ENCODE measurements at places on chromosomes 5 and 9. TPM values are rescaled to one million over a fixed set of nuclear protein-coding genes. Genes with fewer than 3 reads are reported as not detected.

The DNAI1 gene
- total RNA-seq = not detected

The PCDHGB5 gene
- total RNA-seq = 11.7 TPM

The NPDC1 gene
- 41.2 TPM for total RNA-seq

The FCN2 gene
- total RNA-seq = 87.0 TPM

The SWI5 gene
- 17.7 TPM for total RNA-seq

The PRPF4 gene
- total RNA-seq = 22.4 TPM

The NR4A3 gene
- 8.6 TPM for total RNA-seq

The SLC6A3 gene
- not detected for total RNA-seq

The CDKN2B-AS1 gene
- 0.65 TPM for total RNA-seq

The SH3GLB2 gene
- 127 TPM for total RNA-seq

The ANKH gene
- 4.8 TPM for total RNA-seq

DNA sequence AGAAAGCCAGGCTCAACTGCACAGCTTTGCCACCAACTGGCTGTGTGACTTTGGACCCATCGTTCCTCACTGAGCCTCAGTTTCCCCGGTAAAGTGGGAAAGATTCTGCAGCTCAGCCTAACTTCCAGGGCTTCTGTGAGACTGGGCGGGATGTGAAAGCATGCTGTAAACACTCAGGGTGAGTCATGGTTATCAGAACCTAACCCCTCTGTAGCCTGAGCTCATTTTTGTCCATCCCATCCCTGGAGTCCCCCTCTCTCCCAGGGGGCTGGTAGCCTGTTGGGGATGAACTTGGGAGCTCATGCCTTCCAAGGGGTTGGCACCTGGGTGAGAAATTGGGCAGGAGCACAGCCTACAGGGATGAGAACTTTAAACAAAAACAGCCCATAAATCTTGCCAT, 2.3 kb downstream of the CCDC69 start:
- no peaks in the 10 kb centered on the region for H3K36me3 ChIP-seq
- H3K27me3 ChIP-seq = no peaks in the 10 kb centered on the region
- peak; percentile 38 for DNase-seq
- H3K4me3 ChIP-seq = peak overlapping the region; percentile 81
- peaks cover 22% of the 10 kb centered on the region for H3K4me1 ChIP-seq

DNA sequence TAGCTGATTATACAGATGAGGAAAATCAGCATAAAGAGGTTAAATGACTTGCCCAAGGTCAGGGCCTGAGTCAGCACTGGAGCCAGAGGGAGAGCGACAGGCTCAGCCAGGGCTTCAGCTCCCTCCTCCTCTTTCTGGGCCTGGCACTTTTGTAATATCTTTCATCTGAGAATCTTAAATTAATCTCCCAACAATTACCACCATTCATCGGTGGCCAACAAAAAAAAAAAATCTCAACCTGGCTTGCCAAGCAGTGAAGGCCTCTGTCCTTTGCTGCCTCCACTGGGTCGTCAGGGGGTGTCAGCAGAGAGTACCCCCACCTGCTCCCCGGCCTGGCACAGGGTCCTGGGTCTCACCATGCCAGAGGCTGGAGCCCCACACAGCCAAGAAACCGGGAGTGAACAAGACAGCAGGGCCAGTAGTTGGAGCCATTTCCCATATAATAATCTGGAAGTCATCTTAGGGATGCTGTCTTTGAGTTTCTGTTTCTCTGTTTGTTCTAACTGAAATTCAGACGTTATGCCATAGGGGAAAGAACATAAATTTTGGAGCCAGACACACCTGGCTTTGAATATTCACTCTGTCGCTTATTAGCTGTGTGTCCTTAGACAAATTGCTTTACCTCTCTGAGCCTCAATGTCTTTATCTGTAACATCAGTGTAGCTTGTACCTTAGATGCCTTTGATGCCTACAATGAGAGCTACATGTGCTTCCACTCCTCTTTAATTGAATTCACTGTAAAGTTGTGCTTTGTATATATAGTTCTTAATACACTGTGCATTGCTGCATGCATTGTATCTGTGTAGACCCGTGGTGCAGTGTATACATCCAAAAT, 299.9 kb upstream of the MSX2 start:
- H3K36me3 ChIP-seq = no peaks in the 10 kb centered on the region
- H3K27ac ChIP-seq = no peak overlapping the region
- H3K4me3 ChIP-seq = no peak overlapping the region

- no peaks in the 10 kb centered on the region for H3K27me3 ChIP-seq
- H3K4me3 ChIP-seq = no peak overlapping the region
- no peak overlapping the region for H3K27ac ChIP-seq
Observed at GRCh38 chr9:114084282-114085073, 6.4 kb upstream of the AMBP start.

GRCh38 chr9:129176701-129177442, 1.2 kb downstream of the IER5L start:
- no peaks in the 10 kb centered on the region for H3K36me3 ChIP-seq
- H3K27ac ChIP-seq = peak overlapping the region; percentile 99
- peak overlapping the region; percentile 77 for H3K4me3 ChIP-seq
- H3K4me1 ChIP-seq = peaks cover 25% of the 10 kb centered on the region
- H3K27me3 ChIP-seq = no peaks in the 10 kb centered on the region
- DNase-seq = peak; percentile 52

- no peak overlapping the region for H3K27ac ChIP-seq
- no peaks in the 10 kb centered on the region for H3K4me1 ChIP-seq
- H3K36me3 ChIP-seq = no peaks in the 10 kb centered on the region
- H3K27me3 ChIP-seq = no peaks in the 10 kb centered on the region
Observed at GRCh38 chr5:178941361-178941760, 363 bp downstream of the ZNF454 start.

GRCh38 chr5:157602505-157602904, 26.9 kb upstream of the ADAM19 start:
- DNase-seq = no peak
- H3K36me3 ChIP-seq = no peaks in the 10 kb centered on the region
- no peaks in the 10 kb centered on the region for H3K27me3 ChIP-seq
- H3K27ac ChIP-seq = no peak overlapping the region

DNA sequence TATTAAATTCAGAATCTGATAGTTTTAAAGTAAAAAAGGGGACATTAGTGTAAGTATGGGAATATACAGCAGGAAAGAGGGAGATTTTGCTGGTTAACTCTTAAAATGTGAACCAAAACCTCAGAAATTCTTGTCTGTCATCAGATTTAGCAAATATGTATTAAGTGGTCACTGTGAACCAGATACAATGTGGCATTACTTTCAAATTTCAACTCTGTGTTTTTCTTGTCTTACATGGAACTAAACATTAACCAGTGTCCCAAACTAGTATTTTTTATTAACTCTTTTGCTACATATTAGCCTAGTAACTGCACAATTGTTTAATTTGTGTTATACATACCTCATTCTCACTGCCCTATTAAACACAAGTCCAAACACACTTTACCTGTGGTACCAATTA, 259.9 kb upstream of the RASA1 start:
- no peak for DNase-seq
- no peaks in the 10 kb centered on the region for H3K4me1 ChIP-seq
- H3K36me3 ChIP-seq = no peaks in the 10 kb centered on the region
- H3K4me3 ChIP-seq = no peak overlapping the region
- H3K27ac ChIP-seq = no peak overlapping the region

- no peak overlapping the region for H3K4me3 ChIP-seq
- DNase-seq = peak; percentile 76
- H3K36me3 ChIP-seq = no peaks in the 10 kb centered on the region
- H3K27me3 ChIP-seq = no peaks in the 10 kb centered on the region
Observed at GRCh38 chr9:34744295-34745221, 34.6 kb upstream of the CCL21 start.

DNA sequence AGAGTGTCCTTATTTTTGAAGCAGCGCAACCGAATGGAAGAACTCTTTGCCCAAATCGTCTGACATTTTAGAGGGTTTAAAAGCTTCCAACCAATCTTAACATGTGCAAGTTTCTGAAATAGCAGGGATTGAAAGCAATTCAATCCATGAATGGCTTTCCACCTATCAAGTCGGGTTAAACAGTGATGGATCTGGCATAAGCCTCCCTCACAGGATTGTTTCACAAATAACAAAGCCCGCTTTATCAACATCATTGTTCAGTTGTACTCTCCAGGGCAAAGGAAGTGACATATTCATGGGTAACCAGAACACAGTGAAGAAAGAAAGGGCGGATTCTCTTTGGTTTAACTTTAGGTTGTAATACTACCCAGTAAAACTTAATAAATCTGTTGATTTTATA, 497.3 kb downstream of the MTRR start:
- no peak for DNase-seq
- H3K36me3 ChIP-seq = no peaks in the 10 kb centered on the region
- no peaks in the 10 kb centered on the region for H3K4me1 ChIP-seq
- no peak overlapping the region for H3K4me3 ChIP-seq

DNA sequence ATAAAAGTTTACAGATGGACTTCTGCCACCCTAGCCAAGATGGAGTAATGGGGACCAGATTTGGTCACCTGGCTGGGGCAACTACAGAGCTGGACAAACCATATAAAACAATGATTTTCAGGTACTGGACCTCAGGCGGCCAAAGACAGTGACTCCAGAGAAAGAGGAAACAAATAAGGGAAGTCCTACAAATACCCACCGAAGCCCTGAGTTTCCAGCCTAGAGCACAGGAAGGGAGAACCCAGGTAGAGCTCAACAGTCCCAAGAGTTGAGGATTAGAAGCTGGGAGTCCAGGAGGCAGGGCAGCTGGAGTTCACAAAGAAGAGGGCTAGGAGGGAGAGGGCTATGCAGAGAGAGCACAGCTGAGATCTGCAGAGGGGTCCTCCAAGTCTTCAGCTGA, 106.7 kb upstream of the NR5A1 start:
- no peak overlapping the region for H3K27ac ChIP-seq
- H3K27me3 ChIP-seq = peaks cover 4% of the 10 kb centered on the region
- H3K36me3 ChIP-seq = no peaks in the 10 kb centered on the region
- DNase-seq = no peak
- H3K4me1 ChIP-seq = no peaks in the 10 kb centered on the region

- no peak overlapping the region for H3K4me3 ChIP-seq
- DNase-seq = no peak
- H3K4me1 ChIP-seq = no peaks in the 10 kb centered on the region
Observed at GRCh38 chr5:168743617-168744016, 164.4 kb upstream of the PANK3 start.

DNA sequence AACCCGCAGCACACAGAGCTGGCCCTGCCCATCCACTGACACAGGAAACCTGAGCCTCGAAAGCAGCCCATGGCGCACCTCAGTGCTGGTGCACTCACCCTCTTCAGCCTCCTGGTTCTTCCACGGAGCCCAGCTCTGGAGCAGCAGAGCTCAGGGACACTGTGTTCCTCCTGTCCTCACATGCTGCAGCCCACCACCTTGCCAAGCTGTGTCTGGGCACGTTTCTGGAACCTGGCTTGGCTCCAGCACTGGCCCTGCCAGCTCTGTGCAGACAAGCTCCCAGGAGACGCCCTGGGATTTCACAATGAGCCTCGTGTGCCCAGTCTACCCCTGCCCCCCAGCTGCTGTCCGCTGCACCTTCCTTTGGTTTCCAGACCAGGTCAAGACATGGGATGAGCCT, 119.5 kb downstream of the SYK start:
- no peaks in the 10 kb centered on the region for H3K27me3 ChIP-seq
- peak; percentile 78 for DNase-seq
- H3K36me3 ChIP-seq = no peaks in the 10 kb centered on the region
- no peak overlapping the region for H3K27ac ChIP-seq
- H3K4me1 ChIP-seq = no peaks in the 10 kb centered on the region

- H3K4me3 ChIP-seq = no peak overlapping the region
- H3K27me3 ChIP-seq = no peaks in the 10 kb centered on the region
- no peak for DNase-seq
- H3K27ac ChIP-seq = no peak overlapping the region
Observed at GRCh38 chr9:133463864-133464615, 4.3 kb downstream of the CACFD1 start.

GRCh38 chr9:3897631-3898030, 371.8 kb upstream of the RFX3 start:
- no peaks in the 10 kb centered on the region for H3K27me3 ChIP-seq
- H3K4me3 ChIP-seq = no peak overlapping the region
- H3K27ac ChIP-seq = no peak overlapping the region
- no peak for DNase-seq

- no peak overlapping the region for H3K4me3 ChIP-seq
- H3K4me1 ChIP-seq = peaks cover 17% of the 10 kb centered on the region
- DNase-seq = no peak
- no peaks in the 10 kb centered on the region for H3K36me3 ChIP-seq
Observed at GRCh38 chr9:38048316-38048969, 20.6 kb downstream of the SHB start.

DNA sequence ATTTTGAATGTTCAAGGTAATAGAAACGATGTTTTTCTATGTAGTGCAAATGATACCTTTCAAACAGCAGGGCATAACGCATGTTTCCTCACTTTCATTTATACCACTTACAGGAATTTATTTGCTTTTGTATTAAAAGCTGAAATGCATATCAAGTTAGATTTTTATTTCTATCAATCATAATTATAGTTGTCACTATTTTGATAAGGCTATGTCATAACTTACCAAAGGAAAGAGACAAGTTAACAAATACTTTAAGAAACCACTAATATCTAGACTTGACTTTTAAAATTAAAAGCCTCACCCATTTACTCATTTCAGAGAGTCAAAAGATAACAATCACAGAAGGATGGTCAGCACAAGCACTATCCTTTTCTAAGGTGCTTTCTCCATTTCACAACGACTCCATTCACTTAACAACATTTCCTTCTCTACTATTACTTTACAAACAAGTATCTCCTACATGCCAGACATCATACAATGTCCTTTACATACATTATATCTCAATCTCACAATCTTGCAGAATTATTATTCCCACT, 12.6 kb downstream of the ERP44 start:
- no peaks in the 10 kb centered on the region for H3K27me3 ChIP-seq
- no peak overlapping the region for H3K27ac ChIP-seq
- H3K4me1 ChIP-seq = peaks cover 61% of the 10 kb centered on the region
- no peaks in the 10 kb centered on the region for H3K36me3 ChIP-seq

DNA sequence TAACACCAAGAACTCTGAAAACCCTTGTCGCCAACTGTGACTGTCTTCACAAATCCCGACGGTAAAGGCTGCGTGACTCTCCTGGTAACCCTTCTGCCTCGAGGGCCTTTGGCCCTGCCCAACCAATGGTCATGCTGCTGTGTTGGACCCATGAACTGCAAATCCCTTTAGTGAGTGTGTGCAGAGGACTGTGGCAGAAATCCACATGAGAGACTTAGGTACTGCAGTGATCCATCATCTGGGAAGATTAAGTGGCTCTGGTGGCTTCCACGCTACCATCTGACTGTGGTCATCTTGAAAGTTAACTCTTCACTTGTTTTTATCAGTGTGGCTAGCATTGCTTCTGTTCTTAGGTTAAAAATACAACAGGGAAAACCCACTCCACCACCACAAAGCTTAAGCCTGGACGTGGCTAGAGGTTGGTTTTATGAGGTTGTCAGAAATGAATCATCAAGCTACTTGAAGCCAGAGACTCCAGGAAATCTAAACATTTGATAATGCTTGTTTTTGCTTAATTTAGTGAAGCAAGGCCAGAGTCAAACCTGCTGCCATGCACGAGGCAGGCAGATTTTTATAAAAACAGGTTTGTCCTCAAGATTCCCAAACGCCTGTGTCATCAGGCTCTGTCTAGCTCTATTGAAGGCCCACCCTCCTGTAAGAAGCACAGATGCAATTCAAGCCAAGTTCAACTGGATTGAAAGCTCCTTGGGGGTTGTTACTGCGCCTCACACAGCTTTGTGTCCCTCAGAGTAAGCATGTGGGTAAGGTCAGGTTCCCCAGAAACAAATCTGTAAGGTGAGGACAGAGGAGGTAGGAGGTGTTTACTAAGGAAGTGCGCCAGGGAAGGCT, 52.7 kb upstream of the ERCC6L2 start:
- H3K36me3 ChIP-seq = no peaks in the 10 kb centered on the region
- no peak overlapping the region for H3K4me3 ChIP-seq
- peaks cover 19% of the 10 kb centered on the region for H3K4me1 ChIP-seq
- DNase-seq = no peak
- H3K27ac ChIP-seq = peak overlapping the region; percentile 39

Measured in adrenal gland (tissue), 19 donors.